Esophagus squamous epithelium (tissue), 5 donors: ENCODE measurements at places on chromosomes 2 and 18.

DNA sequence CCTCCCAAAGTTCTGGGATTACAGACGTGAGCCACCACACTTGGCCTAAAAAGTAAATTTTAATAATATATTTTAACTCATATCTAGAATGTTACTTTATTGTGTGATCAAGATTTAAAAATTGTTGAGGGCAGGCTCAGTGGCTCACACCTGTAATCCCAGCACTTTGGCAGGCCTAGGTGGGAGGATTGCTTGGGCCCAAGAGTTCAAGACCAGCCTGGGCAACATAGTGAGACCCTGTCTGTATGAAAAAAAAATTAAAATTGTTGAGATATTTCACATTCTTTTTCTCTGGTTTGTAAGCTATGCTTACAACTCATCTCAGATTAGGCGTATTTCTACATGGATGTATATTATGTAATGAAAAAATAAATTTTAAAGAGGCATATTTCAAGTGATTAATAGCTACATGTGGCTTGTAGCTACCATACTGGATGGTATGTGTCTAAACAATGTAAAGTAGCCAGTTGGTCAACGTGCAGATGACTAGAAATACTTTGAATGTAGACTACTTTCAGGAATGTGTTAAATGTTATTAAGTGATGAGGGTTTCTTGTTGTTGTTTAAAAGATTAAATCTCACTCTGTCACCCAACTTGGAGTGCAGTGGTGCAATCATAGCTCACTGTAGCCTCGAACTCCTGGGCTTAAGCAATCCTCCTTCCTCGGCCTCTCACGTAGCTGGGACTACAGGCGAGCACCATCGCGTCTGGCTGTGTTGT, 5.9 kb downstream of the RAB10 start:
- no peak for DNase-seq

DNA sequence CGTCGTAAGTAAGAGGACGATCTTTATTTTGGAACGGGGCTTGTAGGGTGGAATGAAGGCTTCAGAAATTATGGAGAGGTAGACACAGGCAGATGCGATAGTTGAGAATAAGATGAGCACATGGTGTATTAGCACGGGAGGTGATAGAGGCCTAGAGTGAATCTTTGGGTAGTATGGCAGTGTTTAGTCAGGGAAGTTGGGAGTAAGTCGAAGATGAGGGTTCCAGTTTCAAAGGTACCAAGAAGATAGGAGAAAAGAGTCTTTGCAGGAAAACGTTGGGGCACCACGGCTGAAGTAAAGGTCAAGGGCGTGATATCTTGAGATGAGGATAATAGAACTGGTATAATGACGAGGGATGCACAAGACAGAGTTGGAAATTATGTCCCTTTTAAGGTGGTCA, 654 bp downstream of the PIK3C3 start:
- no peak for DNase-seq

GRCh38 chr2:217919781-217920351, 82.9 kb downstream of the TNS1 start:
- no peak for DNase-seq

DNA sequence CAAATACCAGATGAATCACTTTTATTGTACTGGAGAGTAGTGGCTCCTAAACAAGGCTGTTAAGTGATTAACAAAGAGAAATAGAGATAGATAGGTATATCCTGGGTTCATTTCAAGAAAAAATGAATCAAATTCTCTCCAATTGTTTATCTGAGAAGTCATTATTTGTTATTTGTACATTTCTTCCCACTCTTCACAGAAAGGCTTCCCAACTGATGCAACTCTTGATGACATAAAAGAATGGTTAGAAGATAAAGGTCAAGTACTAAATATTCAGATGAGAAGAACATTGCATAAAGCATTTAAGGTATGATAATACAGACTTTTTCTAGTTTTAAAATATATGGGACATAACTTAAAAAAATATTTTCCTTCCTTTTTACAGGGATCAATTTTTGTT, 7.9 kb downstream of the SSB start:
- DNase-seq, result no peak

- DNase-seq, result no peak
Measured at GRCh38 chr2:156459720-156460119, 23.5 kb downstream of the GPD2 start.
